ENCODE measurements at places on chromosomes 7 and 10.

GRCh38 chr10:95451150-95451549 lies 110.0 kb downstream of the SORBS1 start:
- DNase-seq, result no peak

GRCh38 chr10:82922755-82923154 lies 1047.8 kb downstream of the NRG3 start:
- no peak for DNase-seq

DNA sequence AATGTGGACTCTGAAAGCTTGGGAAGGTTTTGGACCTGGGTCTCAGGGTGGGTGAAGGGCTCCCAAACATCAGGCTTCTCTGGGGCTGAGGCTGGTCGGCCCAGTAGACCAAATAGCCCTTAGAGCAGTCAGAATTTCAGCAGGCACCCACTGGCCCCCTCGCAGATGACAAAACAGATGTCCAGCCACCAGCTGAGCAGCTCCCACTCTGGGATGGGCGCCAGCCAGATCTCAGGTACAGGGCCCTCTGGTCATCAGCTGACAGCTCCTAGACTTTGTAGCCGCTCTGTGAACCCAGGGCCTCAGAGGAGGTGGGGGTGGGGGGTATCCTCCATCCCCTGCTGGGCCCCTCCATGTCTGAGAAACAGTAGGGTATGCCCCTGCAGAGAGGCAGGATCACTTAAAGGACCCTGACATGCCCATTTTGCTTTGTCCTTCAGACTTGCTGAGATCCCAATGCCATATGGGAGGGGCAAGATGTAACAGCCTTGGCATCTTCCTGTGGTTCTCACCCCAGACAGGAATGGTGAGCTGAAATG lies 26.5 kb downstream of the HSPA12A start:
- DNase-seq, result no peak

DNA sequence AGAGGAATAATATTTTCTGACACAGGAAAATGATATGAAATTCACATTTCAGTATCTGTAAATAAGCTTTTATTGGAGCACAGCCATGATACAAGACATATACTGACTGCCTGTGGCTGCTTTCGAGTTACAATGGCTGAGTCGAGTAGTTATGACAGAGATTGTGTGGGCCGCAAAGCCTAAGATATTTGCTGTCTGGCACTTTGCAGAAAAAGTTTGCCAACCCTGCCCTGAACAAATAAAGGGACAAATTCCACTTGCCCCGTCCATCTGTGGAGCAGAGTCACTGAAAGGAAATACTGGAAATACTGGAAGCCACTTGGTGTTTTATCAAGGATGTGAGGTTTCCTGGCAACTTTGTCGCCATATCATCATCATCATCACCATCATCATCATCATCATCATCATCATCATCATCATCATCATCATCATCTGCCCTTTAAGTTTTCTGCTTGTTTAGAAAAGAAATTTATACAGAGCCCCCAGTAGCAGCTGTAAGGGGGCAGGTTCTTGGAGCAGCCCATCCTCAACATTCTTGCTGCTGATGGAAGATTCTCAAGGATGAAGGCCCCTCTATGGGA lies 85.8 kb downstream of the TCF7L2 start:
- no peak for DNase-seq

DNA sequence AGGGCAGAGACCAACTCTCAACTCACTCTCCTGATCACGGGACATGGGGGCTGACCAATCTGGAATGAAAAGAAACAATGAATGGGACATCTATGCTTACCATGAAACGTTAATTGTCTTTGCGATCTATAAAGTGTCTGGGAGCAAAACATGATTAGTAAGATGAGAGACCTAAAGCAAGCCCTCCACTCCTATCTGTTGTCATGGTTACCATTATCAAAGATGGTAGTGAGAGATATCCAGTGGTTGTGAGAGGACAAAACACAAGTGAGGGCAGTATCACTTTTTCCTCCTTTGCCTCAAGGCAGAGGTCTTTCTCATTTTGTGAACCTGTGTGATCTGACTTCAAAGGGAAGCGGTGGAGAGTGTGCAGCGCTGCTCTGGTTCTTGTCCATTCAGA lies 130.1 kb downstream of the LSM5 start:
- DNase-seq, result no peak

DNA sequence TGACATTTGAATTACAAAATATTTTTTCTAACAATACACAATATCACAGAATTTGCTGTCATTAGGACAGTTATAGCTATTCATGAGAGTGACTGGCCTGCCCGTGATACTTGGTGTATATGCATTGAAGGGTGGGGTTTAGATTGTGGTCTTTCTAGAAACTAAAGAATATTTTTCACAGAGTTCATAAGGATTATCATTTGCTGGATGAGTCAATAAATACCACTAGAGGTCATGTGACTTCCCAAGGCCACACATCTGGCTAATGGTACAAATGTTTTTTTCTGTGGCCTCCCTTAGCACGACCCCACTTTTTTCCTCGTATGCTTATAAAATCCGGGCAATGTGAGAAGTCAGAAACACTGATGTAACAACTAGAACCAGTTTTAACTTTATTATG lies 5.2 kb downstream of the OPTN start:
- no peak for DNase-seq

- no peak for DNase-seq
Observed at GRCh38 chr7:137241655-137242360, 101.7 kb downstream of the PTN start.

GRCh38 chr7:11466517-11467105 lies 365.4 kb downstream of the THSD7A start:
- no peak for DNase-seq

GRCh38 chr10:15678851-15679250 lies 40.9 kb downstream of the ITGA8 start:
- no peak for DNase-seq

GRCh38 chr10:102119417-102120141 lies 589 bp downstream of the LDB1 start:
- no peak for DNase-seq

- no peak for DNase-seq
Observed at GRCh38 chr7:144824360-144824759, 11.5 kb downstream of the TPK1 start.

DNA sequence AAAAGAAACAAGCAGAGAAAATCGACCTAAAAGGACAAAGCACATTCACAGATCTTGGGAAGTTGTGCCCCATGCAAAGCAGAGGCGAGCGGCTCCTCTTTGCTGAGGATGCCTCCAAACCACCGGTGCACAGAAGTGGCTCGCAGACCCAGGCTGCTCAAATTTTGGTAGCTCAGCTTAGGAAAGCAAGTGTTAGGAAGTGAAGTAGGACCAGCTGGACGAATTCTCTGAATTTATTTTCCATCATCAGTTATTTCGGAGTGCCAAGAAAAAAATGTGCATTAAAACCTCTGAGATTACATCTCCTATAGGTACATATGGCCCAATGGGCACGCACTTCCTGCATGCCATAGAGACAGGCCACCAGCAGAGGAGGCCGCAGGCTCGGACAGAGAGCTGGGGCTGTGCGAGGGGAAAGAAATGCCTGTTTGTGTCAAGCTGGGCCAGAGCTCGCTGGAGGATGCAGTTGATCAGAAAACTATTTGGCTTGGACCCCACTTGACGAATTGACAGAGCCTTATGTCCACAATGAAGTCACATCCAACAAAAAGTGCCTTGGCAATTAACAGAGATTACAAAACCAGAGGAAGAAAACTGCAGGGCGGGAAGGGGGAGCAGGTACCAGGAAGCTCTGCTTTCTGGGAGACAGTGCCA lies 122.3 kb upstream of the LYZL2 start:
- DNase-seq, result no peak

- DNase-seq, result no peak
Observed at GRCh38 chr7:138483531-138483930, 23.5 kb downstream of the TRIM24 start.

DNA sequence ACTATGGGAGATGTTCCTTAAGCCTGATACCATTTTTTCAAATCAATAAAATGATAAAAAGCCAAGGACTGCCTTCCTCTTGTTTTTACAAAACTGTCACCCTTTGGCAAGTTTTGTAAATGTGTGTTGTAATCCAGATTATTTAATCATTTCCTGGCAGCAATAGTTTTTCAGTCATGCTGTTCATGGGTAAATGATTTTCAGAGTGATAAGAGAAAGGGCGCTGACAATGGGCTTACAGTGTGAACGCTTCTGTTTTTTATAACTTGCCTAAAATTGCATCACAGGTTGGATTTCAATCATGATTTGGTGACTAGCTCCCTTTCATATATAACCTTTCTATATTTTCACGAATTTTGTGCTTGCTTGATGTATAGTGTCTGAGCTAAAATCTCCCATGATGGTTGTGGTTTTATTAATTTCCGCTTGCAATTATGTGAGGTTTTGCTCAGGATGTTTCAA lies 19.0 kb upstream of the DMBT1 start:
- DNase-seq, result no peak

DNA sequence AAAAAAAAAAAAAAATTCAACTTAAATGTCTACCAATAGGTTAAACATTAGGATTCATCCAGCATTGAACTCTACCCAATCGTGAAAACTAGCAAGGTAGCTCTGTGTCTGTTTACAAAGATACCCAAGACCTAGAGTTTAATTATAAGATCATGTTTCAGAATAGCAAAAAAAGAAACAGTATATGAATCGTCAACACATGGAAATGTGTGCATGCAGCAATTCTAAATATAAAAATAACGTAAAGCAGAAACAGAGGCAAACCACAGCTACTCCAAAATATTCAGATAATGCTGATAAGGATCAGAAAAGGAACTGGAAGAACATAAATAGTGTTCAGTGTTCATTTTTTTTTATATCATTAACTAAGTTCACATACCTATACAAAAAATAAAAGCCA lies 68.7 kb downstream of the AFAP1L2 start:
- DNase-seq, result no peak

DNA sequence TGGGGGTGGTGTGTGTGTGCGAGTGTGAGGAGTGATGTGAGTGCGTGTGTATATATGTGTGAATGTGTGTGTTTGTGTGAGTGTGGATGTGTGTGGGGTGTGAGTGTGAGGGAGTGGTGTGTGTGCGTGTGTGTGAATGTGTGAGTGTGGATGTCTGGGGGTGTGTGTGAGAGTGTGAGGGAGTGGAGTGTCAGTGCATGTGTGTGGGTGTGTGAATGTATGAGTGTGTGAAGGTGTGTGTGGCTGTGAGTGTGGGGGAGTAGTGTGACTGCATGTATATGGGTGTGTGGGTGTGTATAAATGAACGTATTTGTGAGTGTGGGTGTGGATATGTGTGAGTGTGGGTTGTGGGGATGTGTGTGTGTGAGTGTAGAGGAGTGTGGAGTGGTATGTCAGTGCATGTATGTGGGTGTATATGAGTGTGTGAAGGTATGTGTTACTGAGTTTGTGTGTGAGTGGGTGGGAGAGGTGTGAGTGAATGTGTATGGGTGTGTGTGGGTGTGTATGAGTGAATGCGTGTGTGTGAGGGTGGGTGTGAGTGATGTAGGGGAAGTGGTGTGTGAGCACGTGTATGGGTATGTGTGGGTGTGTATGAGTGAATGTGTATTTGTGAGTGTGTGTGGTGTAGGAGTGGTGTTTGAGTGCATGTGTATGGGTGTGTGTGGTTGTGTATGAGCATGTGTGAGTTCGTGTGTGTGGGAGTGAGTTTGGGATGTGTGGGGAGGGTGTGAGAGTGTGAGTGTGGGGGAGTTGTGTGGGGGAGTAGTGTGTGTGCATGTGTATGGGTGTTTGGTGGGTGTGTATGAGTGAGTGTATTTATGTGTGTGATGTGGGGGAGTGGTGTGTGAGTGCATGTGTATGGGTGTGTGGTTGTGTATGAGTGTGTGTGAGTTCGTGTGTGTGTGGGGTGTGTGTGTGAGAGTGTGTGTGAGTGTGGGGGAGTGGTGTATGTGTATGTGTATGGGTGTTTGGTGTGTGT lies 28.5 kb upstream of the NUB1 start:
- DNase-seq, result no peak

DNA sequence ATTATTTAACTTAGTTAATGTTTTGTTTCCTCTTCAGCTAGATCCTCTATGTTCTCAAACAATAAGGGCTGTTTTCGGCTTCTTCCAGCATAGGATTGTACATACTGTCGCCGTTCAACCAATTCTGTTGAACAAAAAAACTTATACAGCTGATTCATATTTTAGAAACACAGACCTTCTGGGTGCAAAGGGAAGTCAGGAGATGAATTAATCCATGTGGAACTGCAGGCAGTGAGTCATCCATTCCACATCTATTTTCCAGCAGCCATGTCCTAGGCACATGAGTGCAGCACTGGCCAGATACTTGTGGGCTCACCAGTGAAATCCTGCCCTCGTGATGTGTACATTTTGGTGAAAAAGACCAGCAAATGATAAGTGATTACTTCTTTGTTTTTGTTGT lies 163.2 kb downstream of the JAZF1 start:
- DNase-seq, result no peak

GRCh38 chr10:101367569-101368453 lies 13.8 kb downstream of the BTRC start:
- DNase-seq, result no peak

DNA sequence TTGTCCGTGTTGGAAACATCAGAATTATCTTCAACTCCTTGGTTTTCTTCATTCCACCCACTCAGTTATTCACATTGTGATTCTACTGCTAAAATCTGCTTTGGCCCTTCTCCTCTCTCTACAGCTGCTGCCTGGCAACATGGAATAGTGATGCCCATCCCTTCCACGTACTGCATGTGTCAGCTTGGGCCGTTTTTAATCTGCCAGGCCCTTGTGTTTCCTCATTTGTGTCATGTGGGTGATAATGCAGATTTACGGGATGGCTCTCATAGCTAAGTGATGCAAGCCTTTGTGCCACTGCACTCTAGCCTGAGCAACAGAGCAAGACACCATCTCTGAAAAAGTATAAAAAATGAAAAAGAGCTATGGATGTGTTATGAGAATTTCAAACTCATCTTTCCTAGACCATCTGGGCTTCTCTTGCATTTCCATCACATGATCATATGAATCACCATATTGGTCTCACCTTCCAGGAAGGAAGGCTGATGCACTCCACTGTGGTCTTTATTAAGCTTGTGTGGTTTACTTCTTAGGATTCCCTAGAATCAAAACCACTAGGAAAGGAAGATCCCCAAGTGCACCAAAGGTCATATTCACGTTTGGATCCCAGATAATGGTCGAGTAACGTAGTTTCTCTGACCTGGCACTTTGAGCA lies 20.6 kb upstream of the CELF2 start:
- DNase-seq, result no peak

DNA sequence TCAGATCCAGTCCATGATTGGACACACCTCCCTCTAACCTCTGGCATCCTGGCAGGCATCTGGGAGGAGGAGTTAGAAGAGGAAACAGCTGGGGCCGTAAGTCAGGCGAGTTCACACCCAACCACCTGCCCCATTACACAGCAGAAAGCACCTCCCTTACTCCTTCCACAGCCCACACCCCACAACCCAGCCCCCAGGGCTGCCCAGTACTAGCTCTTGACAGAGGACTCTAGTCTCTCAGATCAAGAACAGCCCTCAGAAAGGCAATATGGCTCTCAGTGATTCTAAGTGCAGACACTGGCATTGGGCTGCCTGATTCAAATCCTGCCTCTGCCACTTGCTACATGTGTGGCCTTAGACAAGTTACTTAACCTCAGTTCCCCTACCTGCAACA lies 34.1 kb downstream of the KCNMA1 start:
- peak; percentile 2 for DNase-seq

- no peak for DNase-seq
Observed at GRCh38 chr7:106047184-106047583, 64.9 kb downstream of the SYPL1 start.

GRCh38 chr7:31202801-31203200 lies 137.7 kb downstream of the NEUROD6 start:
- no peak for DNase-seq

Data from NCI-H748 treated with DMSO at 0.1 percent for 48 hours (cell line).